ENCODE measurements at places on chromosomes 3 and 15. TPM values are rescaled to one million over a fixed set of nuclear protein-coding genes. Genes with fewer than 3 reads are reported as not detected.

DNA sequence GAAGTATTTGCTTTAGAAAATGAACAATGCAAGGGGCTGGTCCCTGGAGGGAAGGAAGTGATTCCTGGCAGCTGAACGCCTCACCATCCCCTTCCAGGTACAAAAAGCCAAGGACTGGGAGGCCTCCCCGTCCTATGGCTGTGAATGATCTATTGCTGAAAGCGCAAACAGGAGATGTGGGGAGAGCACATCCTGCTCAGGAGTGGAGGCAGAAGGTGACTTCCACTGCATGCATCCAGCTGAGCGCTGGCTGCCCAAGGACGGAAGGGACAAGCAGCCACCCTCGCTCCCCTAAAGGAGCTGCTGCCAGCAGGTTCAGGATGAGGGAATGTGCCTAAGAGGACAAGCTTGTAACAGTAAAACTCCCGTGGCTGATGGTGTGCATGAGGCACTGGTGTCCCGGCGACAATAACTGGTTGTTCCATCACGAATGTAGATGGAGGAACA, 41.4 kb downstream of the ABTB1 start:
- no peak for DNase-seq

Gene SPPL2A
- 53.1 TPM for total RNA-seq

- DNase-seq = no peak
Observed at GRCh38 chr3:170522201-170522600, 63.7 kb downstream of the SLC7A14 start.

Gene EPHB1
- total RNA-seq = 0.98 TPM

Gene RPSA
- total RNA-seq = 3,023 TPM

Gene RTP3
- total RNA-seq = not detected

Gene MDFIC2
- total RNA-seq = not detected

Gene BMF
- 7.6 TPM for total RNA-seq

- no peak for DNase-seq
Observed at GRCh38 chr15:87045746-87046145, 966.1 kb downstream of the AGBL1 start.

DNA sequence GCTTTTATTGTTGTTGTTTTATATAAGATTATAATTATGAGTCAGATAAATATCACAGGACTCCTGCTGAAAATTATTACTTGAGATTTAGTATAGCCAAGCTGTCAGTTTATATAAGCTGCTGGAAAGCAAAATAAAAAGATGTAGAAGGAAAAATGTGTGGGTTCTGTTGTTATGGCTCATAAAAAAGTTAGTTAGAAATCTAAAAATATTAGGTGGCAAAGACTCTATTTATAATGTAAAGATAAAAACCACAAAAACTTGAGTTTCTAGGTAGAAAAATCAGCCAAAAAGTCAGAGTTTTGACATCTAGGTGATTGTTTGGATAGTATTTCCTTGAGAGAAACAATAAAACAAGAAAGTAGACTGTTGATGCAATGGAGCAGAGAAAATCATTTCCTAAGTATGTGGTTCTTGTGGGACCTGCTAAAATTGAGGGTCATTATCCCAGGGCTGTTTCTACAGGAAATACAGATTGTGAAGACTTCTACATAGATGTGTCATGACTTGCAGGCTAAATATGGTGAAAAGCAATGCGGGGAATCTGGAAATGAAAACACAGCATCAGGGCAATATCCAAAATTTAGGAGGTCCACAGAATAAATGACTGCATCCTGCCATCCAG, 1109.6 kb upstream of the CADM2 start:
- DNase-seq = no peak

Gene MYRIP
- not detected for total RNA-seq

- DNase-seq = no peak
Observed at GRCh38 chr3:4583416-4583815, 90.3 kb downstream of the ITPR1 start.

DNA sequence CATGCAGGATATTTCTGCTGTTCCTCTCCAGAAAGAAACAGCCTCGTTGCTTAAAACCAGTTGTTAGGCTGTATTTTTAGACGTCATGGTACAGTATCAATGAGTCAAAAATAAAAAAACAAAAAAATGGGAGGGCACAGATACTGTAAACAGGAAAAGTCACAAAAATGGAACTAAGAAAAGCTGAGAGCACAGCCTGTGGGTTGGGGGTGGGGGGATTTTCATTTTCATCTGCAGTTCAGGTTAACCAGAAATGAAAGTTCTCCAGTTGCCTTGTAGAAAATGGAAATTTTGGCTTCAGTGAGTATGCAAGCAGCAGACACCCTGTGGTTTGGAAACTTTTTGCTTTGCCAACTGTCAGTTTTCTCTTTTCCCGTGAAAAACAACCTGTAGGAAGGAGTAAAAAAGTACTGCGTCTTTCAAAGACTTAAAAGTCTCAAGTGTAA, 59.0 kb downstream of the FRMD4B start:
- DNase-seq = peak; percentile 75

Gene GHRL
- total RNA-seq = 0.19 TPM

DNA sequence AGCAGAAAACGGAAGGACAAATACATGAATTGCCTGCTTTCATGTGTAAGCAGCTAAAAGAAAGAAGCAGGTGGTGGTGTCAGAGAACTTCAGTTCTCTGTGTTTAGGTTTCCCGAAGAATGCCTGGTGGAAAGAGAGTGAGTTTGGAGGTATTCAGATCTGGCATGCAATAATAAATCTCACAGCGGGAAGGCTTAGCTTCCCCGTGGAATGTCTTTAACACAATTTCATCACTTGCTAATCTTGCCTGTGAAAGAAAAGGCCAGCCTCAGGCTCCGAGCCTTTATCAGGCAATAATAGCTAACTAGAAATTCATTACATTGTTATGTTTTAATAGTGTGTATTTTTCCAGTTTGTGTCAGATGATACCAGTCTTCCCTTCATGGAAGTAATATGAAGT, 220.3 kb downstream of the PDZRN3 start:
- DNase-seq = no peak

Gene DNASE1L3
- not detected for total RNA-seq

DNA sequence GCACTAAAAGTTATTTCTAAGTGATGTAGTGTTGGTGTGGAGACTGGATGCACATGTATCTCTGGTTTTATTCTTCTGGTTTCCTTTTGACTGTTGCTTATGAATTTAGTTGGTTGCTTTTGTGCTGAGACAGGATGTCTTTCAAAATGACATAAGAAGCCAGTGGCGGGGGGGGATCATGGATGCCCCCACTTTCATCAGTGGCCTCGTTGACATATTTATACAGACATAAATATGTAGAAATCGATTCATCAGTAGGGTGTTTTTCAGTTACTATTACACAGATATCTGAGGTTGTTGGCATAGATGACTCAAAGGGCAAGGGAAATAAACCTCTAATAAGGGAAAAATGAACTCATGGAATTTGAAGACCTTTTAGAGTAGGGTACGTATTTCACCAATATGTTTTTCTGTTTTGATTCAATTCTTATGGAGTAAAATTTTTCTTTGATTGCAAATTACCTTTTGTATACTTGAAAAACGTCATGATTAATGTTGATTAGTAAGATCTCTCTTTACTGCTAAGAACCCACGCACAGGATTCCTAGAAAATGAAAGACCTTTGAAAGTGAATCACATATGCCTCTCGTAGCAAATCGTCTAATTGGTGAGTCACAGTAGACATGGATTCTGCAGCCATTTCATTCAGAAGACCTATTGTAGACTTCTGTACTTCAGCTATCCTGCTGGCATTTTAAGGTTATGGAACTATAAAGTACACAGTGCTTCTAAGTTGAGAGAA, 97.4 kb upstream of the RBMS3 start:
- DNase-seq = peak; percentile 55

- DNase-seq = no peak
Observed at GRCh38 chr3:37050282-37050681, 57.0 kb downstream of the MLH1 start.

Gene ASTE1
- total RNA-seq = 9.1 TPM

GRCh38 chr3:123695731-123696640, 111.1 kb upstream of the HACD2 start:
- DNase-seq = no peak

DNA sequence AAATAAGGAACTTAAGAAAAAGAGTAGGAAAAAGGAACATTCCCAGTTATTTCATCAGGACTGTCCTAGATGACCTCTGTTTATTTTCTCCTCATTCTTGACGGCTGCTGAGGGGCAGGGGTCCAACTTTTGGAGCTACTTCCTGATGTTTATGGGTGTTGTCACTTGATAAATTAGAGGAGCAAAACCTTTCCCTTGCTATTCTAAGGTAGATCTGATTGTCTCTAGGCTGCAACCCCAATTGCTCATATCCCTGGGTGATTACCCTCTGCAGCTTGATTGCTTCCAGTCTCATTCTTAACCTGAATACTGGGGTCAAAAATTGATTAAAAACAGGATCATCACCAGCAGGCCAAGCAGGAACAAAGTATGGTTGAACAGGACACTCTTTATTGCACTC, 311.0 kb upstream of the NDN start:
- no peak for DNase-seq

Gene CTXN2
- total RNA-seq = 0.05 TPM

- DNase-seq = no peak
Observed at GRCh38 chr3:172573422-172573821, 50.2 kb upstream of the TNFSF10 start.

DNA sequence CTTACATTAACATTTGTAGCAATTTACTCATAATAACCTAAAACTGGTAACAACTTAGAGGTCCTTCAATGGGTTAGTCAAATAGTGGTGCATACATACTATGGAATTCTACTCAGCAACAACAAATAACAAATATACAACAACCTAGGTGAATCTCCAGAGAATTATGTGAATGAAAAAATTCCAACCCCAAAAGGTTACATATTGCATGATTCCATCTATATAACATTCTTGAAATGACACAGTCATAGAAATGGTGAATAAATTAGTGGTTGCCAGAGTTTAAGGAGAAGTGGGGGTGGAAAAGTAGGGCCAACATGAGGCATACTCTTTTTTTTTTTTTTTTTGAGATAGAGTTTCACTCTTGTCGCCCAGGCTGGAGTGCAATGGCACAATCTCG, 12.7 kb upstream of the SNTN start:
- DNase-seq = no peak

DNA sequence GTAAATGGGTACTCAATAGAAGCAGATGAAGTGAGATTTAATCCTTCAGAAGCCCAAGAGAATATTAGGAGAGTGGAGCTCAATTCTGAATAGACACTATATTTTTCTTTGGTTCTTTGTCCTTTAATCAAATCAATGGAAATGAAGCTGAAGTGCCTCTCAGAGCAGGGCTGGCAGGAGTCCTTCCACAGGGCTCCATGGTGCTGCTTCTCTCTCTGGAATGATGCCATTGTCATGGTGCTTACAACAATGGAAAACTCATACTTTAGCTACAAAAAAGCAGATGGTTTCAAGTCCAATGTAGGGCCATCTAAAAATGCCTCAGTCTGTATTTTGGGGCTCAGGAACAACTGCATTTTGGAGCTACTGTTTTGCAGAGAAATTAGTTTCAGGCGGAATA, 125.1 kb downstream of the SNRK start:
- no peak for DNase-seq

DNA sequence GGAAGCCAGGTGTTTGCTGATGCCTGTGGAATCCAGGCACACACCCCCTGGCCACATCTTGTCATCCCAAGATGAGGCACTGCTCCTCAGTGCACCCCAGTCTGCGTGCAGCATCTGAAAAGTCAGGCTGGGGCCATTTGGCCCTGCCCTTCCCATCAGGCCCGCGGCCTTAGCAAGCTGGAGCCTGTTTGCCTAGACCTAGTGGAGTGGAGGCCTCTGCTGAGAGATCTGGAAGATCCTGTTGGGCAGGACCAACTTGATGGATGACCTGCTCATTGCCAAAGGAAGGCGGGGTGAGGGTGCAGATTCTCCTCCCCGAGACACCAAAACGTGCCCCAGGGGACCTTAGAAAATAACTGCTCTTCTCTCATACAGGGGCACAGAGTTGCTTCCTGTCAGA, 220.2 kb downstream of the SHQ1 start:
- DNase-seq = no peak

DNA sequence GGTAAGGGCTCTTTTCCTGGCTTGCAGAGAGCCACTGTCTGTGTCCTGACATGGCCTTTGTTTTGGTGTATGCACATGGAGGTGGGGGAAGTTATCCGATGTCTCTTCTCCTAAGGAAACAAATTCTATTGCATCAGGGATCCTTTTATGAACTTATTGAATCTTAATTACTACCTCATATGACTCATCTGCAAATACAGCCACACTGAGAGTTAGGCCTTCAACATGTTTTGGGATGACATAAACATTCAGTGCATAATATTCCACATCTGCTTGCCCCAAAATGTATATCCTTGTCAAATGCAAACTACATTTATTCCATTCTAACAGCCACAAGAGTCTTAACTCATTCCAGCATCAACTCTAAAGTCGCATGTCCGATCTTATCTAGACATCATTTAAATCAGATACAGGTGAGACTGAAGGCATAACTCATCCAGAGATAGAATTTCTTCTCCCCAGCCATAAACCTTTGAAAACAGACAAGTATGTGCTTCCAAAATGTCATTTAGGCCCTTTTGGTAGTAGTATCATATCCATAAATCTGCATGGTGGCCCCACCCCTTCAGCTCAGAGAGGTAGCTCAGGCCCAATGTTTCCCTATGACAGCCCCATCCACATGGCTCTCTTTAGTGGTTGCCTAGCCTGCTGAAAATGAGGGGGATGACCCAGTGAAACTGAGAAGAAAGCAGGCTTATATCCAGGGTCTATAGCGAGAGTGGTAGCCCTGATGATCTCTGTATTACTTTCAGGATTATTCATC, 289.5 kb upstream of the ALCAM start:
- no peak for DNase-seq

DNA sequence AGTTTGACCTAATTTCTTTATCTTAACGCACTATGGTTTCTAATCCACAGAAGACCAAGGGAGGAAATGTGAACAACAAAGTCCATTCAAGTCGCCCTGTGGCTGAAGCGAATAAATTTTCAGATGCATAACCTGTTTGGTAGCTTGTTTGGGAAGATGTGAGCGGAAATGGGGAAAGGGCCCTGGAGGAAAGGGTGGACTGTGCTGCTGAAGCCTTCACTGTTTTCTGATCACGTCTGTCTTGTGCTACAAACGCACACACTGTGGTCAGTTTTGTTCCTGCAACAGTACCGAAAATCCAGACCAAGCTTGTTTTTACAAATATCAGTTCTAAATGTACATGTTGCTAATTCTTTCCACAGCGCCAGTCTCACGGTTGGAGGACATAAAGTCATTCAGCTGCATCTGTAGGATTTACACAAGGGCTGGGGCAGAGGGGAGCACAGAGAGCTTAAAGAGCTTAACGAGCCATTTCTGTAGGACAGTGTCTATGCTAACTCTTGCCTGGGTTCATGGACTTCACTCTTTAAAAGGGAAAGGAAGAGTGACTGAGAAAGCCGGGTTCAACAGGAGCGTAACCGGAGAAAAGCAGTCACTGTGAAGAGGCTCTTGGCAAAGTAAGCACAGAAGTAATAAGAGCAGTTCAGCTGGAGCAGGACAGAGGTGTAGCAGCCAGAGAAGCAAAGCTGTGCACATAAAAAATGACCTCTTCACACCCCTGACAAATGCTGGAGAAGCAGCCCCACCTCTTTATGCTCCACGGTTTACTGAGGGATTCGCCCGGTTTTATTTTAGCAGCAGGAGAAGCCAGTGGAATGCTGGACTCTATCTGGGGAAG, 66.6 kb downstream of the USF3 start:
- DNase-seq = no peak

Data from activated CD4-positive, alpha-beta T cell treated with anti-CD3 and anti-CD28 coated beads for 36 hours (primary cell).